ENCODE measurements at places on chromosomes 1 and 21.

GRCh38 chr1:78760858-78761257, 111.2 kb downstream of the IFI44 start:
- DNase-seq = no peak

- DNase-seq = no peak
Observed at GRCh38 chr1:78255383-78255782, 209.6 kb downstream of the GIPC2 start.

GRCh38 chr1:232096751-232097150, 470.2 kb downstream of the DISC1 start:
- DNase-seq = no peak

DNA sequence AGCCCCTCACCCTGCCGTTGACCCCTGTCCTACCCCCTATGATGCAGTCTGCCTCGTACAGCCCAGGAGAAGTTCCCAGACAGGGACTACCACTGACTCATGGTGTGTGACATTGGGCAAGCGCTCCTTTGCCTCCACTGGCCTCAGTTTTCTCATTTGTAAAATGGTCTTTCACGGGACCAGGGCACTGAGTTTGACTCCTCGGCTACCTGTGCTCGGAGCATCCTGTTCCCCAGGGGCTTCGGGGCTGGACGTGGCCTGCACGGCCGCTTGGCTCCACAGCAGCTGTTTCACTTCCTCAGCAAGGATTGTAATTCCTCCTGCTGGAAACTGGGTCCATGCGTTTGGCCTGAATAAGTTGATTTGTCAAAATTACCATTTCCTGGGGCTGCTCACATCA, 277.3 kb downstream of the MATN1 start:
- no peak for DNase-seq

- no peak for DNase-seq
Observed at GRCh38 chr1:19369396-19370090, 57.4 kb downstream of the SLC66A1 start.

GRCh38 chr1:35605867-35606182, 32.7 kb downstream of the TFAP2E start:
- no peak for DNase-seq

DNA sequence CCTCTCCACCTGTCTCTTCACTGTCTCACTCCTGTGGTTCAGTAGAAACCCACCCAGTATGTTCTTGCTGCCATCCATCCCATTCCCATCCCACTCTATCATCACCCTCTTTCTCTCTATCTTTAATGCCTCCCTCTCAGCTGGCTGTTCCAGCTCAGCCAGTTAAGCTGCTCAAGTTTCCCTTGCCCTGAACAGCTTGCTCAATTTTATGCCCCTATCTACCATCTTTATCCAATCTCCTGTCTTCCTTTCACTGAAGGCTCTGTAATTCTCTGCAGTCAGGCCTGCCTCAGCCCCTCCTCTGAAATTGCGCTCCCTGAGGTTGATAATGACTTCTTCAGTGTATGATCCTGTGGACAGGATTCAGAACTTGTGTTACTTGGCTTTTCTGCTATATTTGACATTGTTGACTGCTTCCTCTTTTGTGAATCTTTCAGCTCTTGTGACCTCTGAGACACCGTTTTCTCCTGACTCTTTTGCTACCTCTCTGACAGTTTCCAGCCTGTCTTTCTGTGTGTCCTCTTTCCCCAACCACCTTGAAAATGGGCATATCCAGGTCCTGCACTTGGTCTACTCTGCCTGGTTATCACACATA, 13.9 kb upstream of the BCAR3 start:
- no peak for DNase-seq

GRCh38 chr1:12491656-12492055, 126.4 kb downstream of the DHRS3 start:
- no peak for DNase-seq

- peak; percentile 45 for DNase-seq
Observed at GRCh38 chr1:18908911-18909771, 6.8 kb upstream of the ALDH4A1 start.
